Esophagus mucosa (tissue), 1 donor: ENCODE measurements at places on chromosomes 4 and X.

GRCh38 chrX:40094041-40094899 is 3.5 kb downstream of the BCOR start:
- peak; percentile 19 for ATAC-seq

GRCh38 chrX:1475481-1475880 is 22.8 kb upstream of the ASMTL start:
- ATAC-seq = no peak

DNA sequence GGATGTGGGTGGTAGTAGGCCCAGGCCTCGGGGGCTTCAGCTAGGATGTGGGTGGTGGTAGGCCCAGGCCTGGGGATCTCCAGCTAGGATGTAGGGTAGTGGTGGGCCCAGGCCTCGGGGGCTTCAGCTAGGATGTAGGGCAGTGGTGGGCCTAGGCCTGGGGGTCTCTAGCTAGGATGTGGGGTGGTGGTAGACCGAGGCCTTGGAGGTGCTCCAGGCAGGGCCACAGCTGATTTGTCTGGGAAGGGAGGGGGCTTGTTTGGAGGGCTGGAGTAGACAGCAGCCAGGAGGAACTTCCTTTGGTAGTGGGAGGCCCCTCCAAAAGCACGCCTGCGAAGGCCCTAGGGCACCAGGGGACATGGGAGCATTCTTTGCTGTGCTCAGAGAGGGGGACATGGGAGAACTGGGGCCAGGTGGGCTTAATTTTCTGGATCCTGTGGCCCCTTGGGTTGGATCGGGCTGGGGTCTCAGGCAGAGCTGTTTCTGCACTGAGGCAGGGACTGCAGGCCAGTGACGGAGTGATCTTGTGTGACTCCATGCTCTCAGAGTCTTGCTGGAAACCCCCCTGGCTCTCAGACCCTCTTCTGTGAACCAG is 3.3 kb upstream of the SPON2 start:
- ATAC-seq = no peak

DNA sequence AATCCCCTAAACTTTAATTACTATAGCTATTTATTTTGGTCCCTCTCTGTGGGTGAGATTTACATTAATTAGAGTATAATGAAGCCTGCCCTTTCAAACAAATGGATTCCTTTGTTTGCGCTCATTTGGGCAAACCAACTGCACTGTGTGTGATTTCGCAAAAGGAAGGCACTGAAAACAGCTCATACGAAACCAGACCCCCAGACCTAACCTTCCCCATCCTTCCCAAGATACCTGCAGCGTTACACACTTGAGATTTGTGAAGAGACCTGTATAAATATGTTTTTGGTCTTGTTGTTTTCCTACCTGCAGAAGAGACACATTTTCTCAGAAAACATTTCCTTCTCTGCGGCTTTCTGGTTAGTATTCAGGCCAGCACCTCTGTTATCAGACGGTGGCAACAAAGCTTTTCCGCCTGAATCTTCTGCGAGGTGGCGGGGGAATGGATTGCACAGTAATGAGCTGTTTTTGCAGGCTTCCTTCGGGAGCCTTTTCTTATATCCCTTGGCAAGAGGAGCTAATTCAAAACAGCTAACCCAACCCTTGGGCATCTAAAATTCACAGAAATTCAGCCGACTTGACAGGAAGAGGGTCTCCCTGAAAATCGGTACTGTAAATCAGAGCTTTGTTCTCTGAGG is 47.6 kb downstream of the CBLL2 start:
- ATAC-seq = no peak

GRCh38 chr4:8746523-8747466 is 124.8 kb downstream of the HMX1 start:
- no peak for ATAC-seq

DNA sequence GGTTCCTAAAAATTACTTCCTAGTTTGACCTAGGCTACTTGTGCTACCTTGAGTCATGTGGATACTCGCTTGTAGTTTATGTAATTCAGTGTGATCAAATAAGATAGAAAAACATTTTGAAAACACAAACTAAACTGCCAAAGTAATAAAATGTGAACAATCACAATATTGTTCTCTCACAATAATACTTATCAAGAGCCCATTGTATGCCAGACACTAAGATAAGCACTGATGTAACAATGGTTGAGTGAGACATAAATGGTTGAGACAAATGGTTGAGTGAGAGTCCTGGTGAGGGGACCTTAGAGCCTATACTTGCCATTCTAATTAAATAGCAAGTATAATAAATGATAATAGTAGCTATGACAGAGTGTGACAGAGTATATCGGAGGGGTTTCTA is 41.7 kb downstream of the RFC1 start:
- no peak for ATAC-seq

- no peak for ATAC-seq
Observed at GRCh38 chr4:99947190-99947578, 766 bp upstream of the DNAJB14 start.

GRCh38 chrX:133985164-133985966 is at the start of gene GPC3:
Gene GPC3, minus strand, starts transcription at chrX:133985594.
- ATAC-seq = peak; percentile 65

GRCh38 chr4:145876531-145877180 is 62.0 kb downstream of the ZNF827 start:
- ATAC-seq = no peak

GRCh38 chr4:109590905-109591304 is 30.9 kb downstream of the MCUB start:
- no peak for ATAC-seq

- ATAC-seq = peak; percentile 98
Observed at GRCh38 chr4:82890901-82891706, at the start of gene SEC31A. Gene SEC31A, minus strand, starts transcription at chr4:82891153. Its CDS starts 9,217 bp downstream, at chr4:82881936.

GRCh38 chr4:54908763-54909162 is 216.6 kb downstream of the KDR start:
- ATAC-seq = no peak

GRCh38 chr4:128285085-128285997 is 2.3 kb downstream of the PGRMC2 start:
- no peak for ATAC-seq

GRCh38 chr4:124118061-124118460 is 594.5 kb downstream of the ANKRD50 start:
- ATAC-seq = no peak

GRCh38 chrX:3712870-3713224 is 602 bp downstream of the PRKX start:
- peak; percentile 30 for ATAC-seq

GRCh38 chr4:148044089-148044911 is 312.4 kb downstream of the ARHGAP10 start:
- no peak for ATAC-seq

DNA sequence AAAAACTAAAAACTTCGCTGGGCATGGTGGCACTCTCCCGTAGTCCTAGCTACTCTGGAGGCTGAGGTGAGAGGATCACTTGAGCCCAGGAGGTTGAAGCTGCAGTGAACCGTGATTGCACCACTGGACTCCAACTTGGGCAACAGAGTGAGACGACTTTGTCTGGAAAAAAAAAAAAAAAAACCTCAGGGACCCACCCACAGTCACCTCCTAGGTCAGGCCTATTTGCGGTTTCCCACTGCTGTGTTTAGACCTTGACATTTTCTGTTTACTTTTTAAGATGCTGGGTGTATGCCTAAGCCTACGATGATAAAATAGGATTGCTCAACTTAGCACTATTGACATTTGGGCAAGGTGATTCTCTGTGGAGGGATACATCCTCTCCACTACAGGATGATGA is 197.4 kb upstream of the TBL1X start:
- no peak for ATAC-seq

GRCh38 chrX:33725535-33726210 is 406.4 kb downstream of the FAM47A start:
- ATAC-seq = no peak

DNA sequence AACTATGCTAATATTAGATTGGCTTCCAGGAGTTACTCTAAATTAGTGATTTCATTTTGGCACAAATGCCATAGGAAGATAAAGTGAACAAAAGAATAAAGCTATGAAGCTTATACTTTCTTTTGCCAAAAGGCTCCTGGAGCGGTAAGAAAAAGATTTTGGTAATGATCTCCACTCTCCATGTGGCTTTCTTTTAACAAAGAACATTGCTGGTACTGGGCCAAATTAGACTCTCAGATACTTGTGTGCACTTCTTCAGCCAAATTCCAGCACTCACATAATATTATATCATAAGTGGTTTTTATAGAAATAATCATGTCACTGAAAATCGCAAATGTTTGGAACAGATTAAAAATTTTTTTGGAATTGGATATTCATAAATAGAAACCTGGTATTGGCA is 142.4 kb upstream of the FGF13 start:
- ATAC-seq = no peak

DNA sequence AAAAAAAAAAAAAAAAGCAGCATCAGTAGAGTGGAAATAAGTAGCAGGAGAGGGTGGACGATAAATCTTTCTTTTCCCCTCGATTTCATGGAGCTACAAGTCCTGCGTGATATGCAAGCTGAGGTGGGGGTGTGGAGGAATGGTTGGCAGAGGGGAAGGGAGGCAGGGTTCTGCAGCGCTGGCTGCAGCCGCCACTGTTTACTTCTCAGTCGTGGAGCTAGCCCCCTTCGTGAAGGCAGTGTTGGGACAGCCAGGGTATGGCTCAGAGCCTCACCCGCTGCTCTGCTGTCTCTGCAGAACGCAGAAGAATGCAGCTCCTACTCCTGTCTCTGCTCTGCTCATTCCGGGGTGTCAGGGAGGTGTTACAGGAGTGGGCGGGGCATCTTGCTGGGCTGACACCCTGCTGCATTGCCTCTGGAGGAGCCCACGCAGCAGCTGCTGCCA is 140.6 kb downstream of the GPM6A start:
- ATAC-seq = no peak

- peak; percentile 99 for ATAC-seq
Observed at GRCh38 chr4:152352622-152353116, 183.2 kb downstream of the FBXW7 start.

DNA sequence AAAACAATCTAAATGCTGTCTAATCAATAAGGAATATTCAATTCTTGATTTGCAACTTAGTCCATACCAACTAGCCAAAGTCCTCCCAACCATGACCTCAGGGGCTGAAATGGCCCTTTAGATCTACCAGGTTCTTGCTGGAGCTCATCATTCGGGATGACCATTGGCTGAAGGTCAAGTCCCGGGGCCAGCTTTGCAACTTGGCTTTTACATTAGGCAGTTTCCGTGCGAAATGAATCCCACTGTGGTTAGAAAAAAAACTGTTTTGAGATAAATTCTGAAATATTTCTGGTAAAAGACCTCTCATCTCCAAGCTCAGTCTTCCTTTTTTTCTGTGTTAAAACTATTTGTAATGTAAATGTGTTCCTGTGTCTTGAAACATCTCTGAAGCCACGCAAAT is 178.6 kb downstream of the TENM3 start:
- ATAC-seq = no peak

DNA sequence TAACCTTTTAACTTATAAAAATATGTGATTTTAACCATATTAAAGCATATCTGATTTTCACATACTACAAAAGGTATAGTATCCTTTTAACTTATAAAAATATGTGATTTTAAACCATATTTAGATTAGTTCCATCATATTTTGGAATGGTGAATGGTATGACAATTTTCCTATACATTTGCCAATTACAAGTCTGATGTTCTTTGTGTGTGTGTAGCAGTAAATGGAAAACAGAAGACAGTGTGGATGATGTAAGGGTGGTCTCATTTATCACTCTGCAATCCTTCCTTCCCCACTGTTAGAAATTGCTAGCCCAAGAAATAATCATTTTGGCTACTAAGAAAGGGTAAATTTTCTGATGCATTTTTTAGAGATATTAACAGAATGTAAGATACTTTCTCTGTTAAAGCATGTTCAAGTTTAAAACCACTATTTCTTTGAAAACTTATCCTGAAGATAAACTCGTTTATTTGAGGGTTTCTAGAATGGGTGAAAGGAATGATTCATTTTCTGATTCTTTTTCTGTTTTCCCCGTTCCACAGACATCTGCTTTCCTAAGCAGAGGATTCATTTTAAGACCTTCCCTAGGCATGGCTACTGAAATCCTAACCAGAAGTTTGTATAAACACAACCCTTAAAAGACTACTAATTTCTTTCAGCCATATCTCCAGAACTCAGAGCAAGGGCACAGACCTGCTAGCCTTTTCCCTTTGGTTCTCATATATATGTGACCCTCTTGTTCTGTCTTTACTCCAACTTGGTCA is 21.0 kb downstream of the NUDT6 start:
- no peak for ATAC-seq

DNA sequence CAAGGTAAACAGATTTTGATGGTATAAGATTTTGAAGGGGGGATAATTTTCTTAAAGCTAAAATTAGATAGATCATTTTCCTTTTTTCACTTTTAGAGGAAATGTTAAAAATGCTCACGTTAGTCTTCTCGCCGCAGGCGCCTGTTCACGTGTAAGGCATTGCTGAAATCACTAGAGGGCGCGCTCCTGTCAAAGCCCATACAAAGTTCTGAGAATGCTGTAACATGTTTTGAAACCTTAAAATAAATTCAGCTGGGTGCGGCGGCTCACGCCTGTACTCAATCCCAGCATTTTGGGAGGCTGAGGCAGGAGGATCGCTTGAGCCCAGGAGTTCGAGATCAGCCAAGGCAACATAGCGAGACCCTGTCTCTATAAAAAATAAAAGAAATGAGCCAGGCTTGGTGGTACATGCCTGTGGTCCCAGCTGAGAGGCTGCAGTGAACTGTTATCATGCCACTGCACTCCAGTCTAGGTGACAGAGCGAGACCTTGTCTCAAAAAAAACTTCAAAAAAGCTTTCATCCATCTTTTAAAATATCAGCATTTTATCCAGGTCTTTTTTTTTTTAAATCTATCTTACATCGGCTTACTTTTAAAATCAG is 138.0 kb downstream of the RBMX2 start:
- ATAC-seq = no peak

DNA sequence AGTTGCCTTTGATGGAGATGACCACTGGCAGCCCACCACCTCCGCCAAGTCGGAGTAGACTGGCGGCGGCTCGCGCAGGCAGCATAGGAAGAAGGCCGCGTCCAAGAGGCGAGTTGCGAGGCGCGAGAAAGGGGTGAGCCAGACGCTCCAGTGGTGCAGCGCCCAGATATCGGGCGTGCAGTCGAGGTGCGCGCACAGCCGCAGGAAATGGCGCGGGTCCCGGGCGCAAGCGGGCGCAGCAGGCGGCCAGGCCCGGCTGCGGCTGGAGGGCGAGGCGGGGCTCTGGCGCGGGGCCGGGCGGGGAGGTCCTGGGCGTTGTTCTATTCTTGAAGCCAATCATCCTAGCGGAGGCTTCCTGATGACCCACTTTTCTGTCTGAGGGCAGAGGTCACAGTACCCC is 13.2 kb upstream of the PGRMC1 start:
- no peak for ATAC-seq

DNA sequence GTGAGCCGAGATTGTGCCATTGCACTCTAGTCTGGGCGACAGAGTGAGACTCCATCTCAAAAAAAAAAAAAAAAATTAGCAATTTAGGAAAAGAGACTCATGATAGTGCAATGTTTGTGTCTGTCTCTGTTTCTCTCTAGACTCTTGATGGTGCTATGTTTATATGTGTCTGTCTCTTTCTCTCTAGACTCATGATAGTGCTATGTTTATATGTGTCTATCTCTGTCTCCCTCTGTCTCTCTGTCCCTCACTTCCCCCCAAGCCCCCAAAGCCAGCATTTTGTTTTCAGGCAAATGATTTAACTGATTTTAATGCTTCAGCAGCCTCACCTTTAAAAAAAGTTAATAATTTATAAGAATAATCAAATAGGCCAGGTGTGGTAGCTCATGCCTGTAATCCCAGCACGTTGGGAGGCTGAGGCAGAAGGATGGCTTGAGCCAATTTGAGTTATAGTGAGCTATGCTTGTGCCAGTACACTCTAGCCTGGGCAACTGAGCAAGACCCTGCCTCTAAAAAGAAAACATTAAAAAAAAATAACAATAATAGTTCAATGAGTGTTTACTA is 6.9 kb downstream of the MOB1B start:
- no peak for ATAC-seq
